Stimulated activated CD4-positive, alpha-beta T cell treated with anti-CD3 and anti-CD28 coated beads, Interleukin-1b, Interleukin-23, amount 100 ng/mL, for 48 hours (primary cell): ENCODE measurements at places on chromosomes 5 and 9.

- no peak for DNase-seq
Measured at GRCh38 chr5:178106556-178107239, 6.6 kb upstream of the N4BP3 start.

DNA sequence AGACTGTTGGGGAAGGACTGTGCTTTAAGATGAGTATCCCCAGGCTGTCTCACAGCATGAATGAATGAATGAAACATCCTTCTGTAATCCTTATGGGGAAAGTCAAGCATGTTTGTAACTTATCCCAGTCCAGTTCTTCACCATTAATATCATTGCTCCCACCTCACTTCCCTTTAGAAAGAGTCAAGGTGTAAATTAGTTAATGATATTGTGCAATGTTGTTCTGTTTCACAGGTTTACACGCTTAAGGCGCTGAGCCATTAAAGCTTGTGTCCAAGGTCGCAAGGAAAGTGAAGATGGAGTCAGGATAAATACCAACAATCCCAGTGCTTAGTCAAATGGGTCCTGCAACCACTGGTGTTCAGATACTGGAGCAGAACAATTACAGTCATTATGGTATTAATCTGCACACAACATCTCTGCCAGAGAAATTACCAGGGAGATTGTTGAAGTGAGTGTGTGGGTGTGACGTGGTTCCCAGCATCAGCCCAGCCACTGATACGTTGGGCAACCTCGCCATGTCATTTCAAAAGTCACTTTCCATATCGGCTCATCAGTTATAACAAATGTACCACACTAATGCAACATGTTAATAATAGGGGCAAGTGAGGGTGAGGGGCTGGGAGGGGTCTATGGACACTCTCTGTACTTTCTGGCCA is 1.5 kb upstream of the MYO10 start:
- DNase-seq = no peak

DNA sequence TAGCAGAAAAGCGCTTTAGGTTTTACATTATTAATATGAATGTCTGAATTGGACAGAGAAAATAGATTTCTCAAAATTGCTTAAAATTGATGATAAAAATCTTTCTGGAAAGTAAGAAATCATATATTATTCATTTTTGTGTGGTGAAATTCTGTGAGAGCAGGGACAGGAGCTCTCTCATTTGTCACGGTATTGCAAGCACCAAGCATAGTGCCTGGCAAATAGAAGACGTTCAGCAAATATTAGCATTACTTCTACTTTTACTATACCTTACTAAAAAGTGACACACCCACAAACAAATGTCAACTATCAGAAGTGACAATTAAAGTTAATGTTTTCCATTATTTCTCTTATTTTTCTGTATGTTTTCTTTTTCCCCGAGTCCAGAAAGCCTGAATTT is 69.1 kb downstream of the XRCC4 start:
- DNase-seq = no peak

- no peak for DNase-seq
Measured at GRCh38 chr9:137082222-137082924, 4.4 kb upstream of the MAN1B1 start.

- no peak for DNase-seq
Measured at GRCh38 chr9:84374013-84374412, 33.5 kb upstream of the SLC28A3 start.
